ENCODE measurements at places on chromosomes 7 and 10. TPM values are rescaled to one million over a fixed set of nuclear protein-coding genes. Genes with fewer than 3 reads are reported as not detected.

The RASSF4 gene
- 1.2 TPM for total RNA-seq

The VPS37D gene
- not detected for total RNA-seq

The HOXA9 gene
- not detected for total RNA-seq

The PYROXD2 gene
- 7.5 TPM for total RNA-seq

The AFAP1L2 gene
- 4.0 TPM for total RNA-seq

The THNSL1 gene
- 3.5 TPM for total RNA-seq

The ASB15 gene
- not detected for total RNA-seq

The CNOT4 gene
- total RNA-seq = 26.5 TPM

The NEUROG3 gene
- total RNA-seq = not detected

The FAM204A gene
- total RNA-seq = 59.7 TPM

The SFXN4 gene
- 33.4 TPM for total RNA-seq

The OR9A2 gene
- not detected for total RNA-seq

Data from activated CD8-positive, alpha-beta memory T cell treated with anti-CD3 and anti-CD28 coated beads, Interleukin-2, amount 10 ng/mL, durations not matched to agents 7 days and 5 days (primary cell).